ENCODE measurements at places on chromosomes 2 and 18.

- peak; percentile 36 for DNase-seq
Observed at GRCh38 chr2:8457699-8458502, 224.0 kb upstream of the ID2 start.

DNA sequence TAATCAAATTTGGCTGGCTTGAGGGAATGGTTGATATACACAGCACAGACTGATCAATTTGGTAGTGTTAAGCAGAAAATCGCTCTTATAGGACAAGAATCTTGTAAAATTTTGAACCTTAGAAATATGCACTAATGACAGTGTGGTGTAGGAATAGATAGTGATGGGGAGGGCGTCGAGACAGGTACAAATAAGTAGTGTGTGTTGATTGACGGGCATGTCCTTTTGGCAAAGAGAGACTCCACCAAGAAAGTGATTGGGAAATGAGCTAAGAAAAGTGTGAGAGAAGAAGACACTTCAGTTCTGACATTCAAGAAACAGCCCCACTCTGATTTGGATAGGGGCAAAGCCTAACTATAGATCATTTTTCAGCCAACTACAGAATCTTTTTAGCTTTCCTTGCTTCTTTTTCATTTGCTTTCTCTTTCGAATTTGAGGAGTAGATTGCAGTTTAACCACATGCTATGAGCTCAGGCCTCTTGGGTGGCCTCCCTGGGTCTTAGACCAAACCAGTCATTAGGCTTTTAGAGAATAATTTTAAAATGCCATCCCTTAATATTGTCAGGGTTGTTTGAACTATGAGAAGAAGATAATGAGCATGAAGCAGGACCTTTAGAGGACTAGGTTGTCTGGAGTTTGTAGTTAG, 127.1 kb downstream of the CERS6 start:
- no peak for DNase-seq

- no peak for DNase-seq
Observed at GRCh38 chr2:36147670-36148390, 207.7 kb upstream of the CRIM1 start.

GRCh38 chr2:183866666-183867065, 731.7 kb upstream of the ZNF804A start:
- DNase-seq = no peak

GRCh38 chr2:101433465-101433864, 41.4 kb downstream of the RFX8 start:
- no peak for DNase-seq

DNA sequence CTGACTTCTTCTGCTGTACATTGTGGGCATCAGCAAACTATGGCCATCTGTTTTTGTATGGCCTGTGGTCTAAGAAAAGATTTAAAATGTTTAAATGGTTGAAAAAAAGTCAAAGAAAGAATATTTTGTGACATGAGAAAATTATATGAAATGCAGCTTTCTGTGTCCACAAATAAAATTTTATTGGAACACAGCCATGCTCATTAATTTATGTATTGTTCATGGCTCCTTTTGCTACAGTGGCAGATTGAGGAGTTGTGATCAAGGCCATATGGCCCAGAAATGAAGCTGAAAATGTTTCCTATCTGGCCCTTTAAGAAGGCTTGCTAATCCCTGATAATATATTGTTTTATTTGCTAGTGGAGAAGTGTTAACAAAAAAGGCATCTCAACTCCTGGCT, 162.0 kb downstream of the SLC4A3 start:
- no peak for DNase-seq

- DNase-seq = no peak
Observed at GRCh38 chr2:138893746-138894145, 113.6 kb upstream of the NXPH2 start.

DNA sequence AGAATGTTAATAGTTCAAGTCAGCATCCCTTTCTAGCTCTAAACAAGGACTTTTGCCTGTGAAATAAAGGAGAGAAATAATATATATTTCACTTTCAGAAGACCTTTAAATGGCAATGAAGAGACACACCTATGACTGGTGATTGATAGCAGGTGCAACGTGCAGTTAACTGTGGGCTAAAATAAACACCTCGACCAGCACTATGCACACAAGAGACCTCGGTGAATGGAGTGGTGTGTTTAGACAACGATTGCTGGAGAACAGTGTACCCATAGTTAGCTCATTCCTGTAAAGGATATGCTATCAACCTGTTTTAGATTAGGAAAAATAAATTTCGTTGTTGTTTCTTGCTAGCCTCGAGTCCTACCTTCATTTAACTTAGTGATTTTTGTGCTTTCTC, 143.4 kb downstream of the NR4A2 start:
- no peak for DNase-seq

- DNase-seq = no peak
Observed at GRCh38 chr18:59090966-59091603, 48.6 kb upstream of the SEC11C start.
